ENCODE measurements at places on chromosomes 13 and 19. TPM values are rescaled to one million over a fixed set of nuclear protein-coding genes. Genes with fewer than 3 reads are reported as not detected.

DNA sequence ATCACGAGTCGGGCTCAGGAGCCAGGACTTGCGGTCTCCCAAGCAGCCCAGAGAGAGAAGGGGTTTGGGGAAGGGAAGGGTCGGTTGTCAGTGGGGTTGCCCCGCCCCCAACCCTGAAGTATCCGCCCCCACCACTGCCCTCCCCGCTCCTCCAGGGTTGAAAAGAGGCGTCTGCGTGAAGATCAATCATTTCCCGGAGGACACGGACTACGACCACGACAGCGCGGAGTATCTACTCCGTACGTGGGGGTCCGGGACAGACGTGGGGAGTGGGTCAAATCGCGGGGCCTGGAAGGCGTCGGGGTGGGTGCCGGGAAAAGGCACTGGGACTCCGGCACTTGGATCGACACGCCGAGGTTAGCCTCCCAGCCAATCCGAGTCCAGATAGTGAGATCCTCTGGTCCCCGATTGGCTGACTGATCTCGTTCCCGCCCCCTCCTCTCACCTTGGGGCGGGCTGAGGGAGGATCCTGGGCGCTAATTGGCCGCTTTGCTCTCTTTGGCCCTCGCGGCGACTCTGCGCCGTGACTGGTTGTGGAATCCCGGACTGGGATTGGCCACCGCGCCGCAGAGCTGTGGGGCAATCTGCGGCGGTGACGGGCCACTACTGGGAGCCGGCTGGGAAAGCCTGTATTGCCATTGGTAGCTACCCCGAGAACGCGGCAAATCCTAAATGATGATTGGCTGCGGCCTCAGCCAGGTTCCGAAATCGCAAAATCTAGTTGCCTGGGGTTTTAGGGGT lies 13.3 kb upstream of the CACNG6 start:
- peak; percentile 73 for DNase-seq

The ZNF135 gene
- 3.4 TPM for total RNA-seq

DNA sequence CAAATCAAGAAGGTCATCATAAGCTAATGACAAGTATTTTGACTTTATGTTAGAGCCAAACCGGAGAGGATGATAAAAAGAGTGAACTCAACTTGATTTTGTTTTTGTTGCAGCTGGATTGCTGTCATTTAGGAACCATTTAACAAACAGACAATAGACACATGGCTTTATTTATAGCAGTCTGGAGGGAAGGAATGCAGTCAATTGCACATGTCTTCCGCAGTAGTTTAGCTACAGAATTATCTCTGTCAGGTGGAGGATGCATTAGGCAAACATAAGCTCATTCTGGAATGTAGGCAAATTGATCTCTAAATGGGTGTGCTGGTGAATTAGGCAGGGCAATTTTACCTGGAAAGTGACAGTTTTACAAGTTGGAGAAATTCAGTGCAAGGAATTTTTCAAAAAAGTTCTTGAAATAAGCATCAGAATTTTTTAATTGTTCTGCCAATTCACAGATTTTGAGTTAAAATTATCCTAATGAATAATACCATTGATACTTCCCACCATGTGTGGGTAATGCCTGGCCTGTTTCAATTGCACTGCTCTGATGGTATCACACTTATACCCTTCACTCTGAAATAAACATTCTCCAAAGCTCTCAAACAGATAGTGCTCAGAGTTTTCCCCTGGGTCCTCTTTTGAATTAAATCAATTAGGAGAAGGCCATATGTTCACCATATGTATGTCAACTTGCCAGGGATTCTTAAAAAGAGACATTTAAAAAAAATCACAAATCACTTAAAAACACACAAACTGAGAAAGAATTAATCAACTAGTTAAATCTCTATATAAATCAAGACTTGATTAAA lies 318.3 kb downstream of the NDFIP2 start:
- no peak for DNase-seq

DNA sequence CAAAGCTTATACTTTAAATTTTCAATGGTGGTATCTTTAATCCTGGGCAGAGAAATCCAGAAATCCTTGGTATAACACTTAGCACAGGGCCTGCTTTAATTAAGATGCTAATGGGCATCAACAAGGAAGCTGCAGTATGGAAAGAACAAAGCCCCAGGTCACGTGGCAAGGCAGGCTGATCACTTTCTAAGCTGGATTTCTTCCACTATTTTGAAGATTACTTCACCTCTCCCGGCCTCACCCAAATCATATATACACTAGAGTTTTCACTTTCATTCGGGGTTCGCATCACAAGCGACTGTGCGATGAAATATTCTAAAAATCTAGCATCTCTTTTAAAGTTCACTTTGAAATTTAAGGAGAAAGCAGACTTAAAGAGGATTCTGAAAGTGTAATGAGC lies 71.8 kb downstream of the STARD13 start:
- no peak for DNase-seq

- peak; percentile 62 for DNase-seq
Measured at GRCh38 chr13:101916108-101916774, 463.8 kb downstream of the ITGBL1 start.

GRCh38 chr13:24068472-24068871 lies 92.0 kb upstream of the SPATA13 start:
- DNase-seq = no peak

GRCh38 chr19:8585894-8586750 lies 8.9 kb upstream of the MYO1F start:
- DNase-seq = peak; percentile 73

DNA sequence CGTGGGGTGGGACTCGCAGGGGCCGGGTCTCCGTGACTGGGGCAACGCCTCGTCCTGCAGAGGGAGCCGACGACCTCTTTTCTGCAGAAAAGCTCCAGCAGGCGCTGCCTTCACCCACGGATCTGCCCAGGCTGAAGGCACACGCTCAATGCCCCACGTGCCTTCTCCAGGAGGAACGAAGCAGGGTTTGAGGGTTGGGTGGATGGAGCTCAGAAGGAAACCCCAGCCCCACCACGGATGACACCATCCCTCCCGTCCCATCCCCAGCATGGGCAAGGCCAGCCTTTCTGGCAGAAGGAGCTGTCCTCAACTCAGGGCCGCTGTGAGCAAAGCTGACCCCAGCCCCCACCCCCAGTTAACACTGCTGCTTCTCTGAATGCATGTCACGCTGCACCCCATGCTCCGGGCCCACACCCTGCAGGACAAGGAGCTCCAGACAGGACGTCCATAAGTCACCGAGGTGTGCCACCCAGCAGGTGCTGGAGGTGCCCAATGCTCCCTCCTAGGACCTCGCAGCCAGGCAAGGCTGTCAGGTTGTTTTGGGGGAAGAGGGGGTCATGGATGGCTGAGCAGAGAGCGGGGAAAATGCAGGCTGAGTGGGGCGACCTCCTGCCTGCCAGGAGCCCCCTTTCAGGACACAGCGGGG lies 7.4 kb downstream of the C19orf25 start:
- DNase-seq = no peak

GRCh38 chr13:112056739-112057438 lies 10.1 kb upstream of the SOX1 start:
- no peak for DNase-seq

The KLF16 gene
- total RNA-seq = 6.2 TPM

Measured in Right ventricle myocardium superior (tissue), 1 donor.